GM23248 (cell line): ENCODE measurements at places on chromosomes 7 and 10.
A peak's percentile ranks its signal among the peaks of the same experiment; 100 is the strongest.

GRCh38 chr10:51918884-51919325, 219.5 kb upstream of the CSTF2T start:
- DNase-seq, result no peak

GRCh38 chr10:116665541-116666125, 44.9 kb downstream of the PNLIPRP2 start:
- peak; percentile 59 for DNase-seq

DNA sequence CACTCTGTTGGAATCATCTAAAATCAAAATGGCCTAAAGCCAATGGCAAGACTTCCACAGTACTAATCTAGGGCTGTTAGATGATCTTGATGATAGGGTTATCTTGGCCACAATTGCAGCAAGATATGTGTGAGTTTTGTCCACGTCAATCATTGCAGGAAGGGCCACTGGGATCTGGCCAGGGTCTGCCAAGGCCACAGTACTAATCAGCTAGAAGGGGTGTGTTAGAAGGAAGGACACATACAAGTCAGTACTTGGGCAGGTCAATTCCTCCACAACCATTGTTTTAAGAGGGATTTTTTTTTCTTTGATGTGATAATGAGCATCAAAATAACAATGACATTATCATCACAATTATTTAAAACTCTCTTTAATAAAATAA, 1.6 kb downstream of the LMOD2 start:
- no peak for DNase-seq

DNA sequence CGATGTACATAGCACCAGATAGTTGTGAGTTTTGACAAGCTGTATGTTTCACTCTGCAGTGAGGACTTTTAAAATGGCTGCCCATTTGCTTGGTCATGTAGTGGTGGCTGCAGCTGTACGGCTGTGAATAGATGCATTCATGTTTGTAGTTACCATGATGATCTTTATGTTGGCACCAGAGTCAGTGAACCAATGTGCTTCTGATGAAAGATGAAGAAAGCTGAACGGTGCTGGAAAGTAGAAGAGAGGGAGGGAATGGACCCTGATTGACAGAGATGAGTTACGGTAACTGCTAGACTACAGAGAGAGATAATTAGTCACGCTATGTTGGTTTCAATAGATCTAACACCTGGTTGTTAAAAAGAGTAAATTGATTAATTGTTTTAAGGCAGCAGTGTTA, 256.8 kb downstream of the CELF2 start:
- no peak for DNase-seq

GRCh38 chr7:25025218-25025671, 45.3 kb upstream of the OSBPL3 start:
- peak; percentile 83 for DNase-seq

DNA sequence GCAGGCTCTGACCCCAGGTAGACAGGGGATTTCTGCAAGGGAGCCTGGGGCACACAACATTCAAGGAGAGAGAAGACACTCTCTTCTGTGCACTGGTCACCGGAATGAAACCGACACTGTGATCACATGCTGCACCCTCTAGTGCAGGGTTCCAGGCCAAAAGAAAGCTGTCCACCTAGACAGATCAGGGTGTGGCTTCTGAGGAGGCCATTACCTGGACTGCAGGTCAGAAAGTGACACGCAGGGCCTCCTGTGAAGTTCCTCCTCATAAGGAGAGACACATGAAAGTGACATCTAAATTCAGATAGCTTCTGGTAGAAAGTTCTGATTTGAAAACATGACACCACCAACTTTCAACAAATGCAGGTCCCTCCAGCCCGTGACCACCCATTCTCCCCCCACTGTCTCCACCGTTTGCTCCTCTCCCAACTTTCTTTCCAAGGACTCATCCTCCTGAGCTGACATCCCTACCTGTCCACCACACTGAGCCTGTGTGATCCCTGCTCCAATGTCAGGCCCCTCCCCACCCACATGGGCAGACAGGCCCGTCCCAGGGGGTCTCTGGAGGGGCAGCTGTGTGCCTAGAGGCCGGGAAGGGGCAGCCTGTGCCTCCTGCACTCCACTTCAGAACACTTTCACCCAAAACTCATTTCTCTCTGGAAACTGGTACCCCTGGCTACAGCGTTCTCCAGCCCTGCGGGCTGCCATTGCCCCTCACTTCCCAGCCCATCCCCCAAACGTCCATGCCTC, 198.0 kb downstream of the TNS3 start:
- no peak for DNase-seq

DNA sequence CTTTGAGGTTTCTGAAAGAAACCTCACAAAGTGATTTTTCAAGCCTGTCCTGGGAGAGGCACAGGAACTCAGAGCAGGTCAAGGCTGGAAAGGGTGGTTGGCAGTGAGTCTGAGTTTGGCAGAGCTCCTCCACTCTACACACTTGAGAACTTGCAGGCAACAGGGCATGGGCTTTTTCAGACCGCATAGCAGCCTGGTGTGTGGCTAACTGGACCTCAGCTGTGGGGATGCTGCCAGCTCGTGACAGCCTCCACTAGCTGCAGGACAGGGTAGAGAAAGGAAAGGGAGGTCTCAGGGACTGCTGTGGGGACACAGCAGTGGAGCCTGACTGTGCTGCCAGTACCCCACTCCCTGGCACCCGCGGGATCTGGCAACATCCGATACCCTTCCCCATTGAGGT, 2.6 kb downstream of the CDHR1 start:
- DNase-seq, result no peak

DNA sequence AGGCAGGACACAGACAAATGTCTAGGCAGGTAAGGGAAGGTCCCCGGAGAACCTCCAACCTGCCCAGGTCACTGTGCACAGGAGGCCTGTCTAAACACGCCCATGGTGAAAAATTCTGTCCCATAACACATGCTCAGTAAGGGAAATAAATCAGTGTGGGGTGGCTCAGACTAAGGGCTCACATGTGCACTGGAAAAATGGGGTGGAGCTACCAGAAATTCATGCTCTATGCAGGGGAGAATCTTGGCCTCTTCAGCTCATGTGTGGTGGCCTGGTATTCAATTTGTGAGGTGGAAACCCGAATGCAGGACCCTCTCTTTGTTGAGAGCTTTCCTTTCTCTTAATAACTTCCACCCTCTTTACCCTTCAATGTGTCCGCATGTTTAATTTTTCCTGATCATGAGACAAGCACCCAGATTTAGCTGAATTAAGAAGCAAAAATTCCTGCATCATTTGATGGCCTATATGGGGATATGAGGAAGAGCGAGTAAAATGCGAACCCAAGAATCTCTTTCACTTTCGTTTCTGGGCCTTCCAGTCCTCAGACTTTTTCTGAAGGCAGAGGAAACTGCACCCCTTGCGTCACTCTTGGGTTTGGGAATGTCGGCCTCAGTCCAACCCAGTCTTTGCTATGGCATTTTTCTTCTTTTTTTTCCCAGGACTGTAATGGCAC, 163.2 kb downstream of the DGKB start:
- no peak for DNase-seq

DNA sequence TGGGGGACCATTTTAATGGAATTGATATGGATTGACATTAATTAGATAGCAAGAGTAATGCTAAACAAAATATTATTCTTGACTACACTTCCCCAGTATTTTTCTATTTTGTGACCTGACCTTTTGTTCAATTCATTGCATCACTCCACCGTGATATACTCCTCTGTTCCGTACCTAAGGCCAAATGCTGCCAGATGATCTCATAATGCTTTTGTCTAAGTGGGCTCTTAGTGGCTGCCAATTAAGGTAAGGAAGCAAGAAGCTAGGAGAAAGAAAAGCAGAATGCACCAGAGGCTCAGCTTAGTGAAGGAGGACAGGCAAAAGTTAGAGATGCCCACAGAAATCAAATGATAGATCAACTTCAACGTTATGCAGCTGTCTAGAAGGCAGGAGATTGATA, 36.4 kb downstream of the FEZF1 start:
- DNase-seq, result no peak

DNA sequence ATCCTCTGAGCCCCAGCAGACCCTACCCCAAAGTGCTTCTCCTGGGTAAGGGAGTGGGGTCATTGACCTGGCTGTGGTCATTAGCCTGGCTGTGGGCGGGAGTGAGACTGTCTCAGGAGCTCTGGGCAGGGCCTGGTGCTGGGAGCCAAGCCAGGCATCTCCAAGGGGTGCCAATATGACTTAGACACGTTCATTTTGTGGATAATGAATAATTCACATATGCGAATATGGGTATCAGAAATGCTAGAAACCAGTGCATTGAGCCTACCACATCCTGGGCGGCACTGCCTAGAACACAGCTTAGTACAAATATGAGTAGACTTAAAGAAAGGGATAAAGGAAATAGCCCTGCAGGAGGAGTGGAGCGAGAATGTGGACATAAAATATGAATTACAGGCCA, 14.4 kb upstream of the SRRM3 start:
- no peak for DNase-seq

DNA sequence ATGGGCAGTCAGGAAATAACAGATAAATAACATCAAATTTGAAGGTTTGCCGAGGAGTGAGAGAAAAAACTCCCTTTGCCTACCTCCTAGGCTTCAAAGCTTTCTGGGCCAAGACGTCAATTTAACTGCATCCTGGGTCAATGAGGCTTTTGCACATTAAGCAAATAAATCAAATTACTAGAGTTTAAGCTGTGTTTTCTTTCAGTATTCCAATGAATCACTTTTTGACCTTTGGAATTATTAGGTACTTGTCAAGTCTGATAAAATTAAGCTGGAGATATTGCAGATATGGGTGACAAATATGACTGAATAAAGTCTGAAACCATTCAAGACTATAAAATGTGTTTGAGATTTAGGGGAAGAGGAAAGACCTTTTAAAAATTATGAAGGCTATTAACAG, 22.2 kb downstream of the GLUD1 start:
- DNase-seq, result no peak

DNA sequence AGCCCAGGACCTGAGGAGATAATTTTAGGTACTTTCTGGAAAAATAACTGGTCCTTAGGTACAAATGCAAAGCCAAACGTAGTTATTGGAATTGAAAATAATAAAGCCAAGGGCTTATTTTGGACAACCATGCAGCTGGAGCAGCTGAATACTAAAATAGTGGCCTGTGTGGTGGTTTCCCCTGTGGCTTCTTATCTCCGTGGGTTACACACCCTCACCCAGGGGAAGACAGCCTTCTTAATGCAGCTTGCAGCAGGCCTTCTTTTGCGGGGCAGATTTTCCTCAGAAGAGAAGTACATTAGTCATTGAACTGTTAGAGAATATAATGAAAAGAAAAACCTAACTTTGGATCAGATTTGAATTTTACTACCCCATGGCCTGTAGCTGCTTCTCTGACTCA, 133.5 kb downstream of the ST7 start:
- no peak for DNase-seq

GRCh38 chr7:115363916-115364315, 442.0 kb downstream of the MDFIC start:
- peak; percentile 50 for DNase-seq

- DNase-seq, result peak; percentile 27
Measured at GRCh38 chr10:110269374-110270318, 35.1 kb downstream of the SMNDC1 start.

DNA sequence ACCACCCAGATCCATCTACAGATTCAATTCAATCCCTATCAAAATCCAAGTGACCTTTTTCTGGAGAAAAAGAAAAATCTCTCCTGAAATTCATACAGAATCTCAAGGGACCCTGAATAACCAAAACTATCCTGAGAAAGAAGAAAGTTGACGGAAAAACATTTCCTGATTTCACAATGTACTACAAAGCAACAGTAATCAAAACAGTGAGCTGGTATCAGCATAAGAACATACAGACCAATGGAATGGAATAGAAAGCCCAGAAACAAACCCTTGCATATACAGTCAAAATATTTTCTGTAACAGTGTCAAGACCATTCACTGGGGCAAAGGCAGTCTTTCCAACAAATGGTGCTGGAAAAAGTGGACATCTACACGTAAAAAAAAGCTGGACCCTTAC, 89.9 kb downstream of the JMJD1C start:
- DNase-seq, result peak; percentile 62

DNA sequence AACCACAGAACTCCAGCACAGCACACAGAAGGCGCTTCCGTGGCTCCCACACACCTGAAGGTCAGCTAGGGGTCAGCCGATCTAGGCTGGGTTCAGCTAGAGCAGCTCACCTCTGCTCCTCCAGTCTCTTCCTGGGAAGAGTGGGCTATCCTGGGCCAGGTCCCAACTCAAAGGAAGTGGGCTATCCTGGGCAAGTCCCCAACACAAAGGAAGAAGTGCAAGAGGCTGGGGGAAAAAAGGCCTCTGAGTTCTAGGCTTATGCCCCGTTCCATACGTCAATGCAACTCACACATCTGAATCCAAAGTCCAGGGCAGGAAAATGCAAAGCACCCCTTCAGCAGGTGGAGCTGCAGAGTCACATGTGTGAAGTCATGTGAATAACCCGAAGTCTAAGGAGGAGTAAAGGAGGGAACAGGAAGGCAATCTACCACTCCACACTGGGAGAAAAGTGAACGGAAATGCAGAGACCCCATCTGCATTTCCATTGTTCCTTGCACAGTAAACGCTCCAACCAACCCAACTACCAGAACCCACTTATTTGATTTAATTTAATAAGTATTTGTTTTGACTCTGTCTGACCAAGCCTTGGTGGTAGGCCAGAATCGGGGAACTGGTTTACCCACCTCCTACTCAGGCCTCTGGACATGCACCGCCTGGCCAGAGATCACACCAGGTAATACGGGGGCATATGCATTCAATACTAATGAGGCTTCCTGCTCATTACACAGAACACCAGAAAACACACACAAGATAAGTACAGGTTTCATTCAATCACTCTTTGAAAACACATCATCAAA, 95.5 kb upstream of the RNF32 start:
- no peak for DNase-seq

- DNase-seq, result peak; percentile 61
Measured at GRCh38 chr10:77279207-77279606, 358.4 kb downstream of the KCNMA1 start.

GRCh38 chr10:44520651-44521050, 135.8 kb upstream of the CXCL12 start:
- peak; percentile 47 for DNase-seq

DNA sequence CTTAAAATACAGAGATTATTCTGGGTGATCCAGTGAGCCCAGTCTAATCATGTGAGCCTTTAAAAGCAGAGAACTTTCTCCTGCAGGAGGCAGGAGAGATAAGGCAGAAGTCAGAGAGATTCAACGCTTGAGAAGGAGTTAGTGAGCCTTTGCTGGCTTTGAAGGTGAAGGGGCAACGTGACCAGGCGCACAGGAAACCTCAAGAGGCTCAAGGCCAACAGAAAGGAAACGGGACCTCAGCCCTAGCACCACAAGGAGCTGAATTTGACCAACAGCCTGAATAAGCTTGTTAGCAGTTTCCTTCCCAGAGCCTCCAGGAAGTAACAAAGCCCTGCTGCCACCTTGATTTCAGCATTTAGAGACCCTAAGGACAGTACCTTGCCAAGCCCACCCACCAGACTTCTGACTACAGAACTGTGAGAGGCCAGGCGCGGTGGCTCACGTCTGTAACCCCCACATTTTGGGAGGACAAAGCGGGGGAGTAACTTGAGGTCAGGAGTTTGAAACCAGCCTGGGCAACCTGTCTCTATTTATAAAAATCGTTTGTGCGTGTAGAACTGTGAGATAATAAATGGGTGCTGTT, 87.3 kb upstream of the KAT6B start:
- DNase-seq, result peak; percentile 10

DNA sequence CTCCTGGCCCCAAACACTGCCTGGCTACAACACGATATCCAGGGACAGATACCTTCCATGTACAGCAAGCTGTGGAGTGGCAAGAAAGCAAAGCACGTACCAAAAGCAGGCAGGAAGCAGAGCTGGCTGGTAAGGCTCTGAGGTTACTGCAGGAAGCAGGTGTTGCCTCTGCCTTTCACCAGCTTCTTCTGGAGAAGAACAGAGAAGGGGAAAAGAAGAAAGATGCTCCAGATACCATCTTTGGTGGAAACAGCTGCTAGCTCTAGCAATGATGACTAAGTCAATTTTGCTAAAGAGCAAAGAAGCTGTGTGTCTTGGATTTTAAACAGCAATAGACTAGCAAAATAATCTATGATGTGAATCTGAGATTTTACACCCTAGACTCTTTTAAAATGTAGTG, 34.9 kb upstream of the PRSS1 start:
- no peak for DNase-seq
